ENCODE measurements at places on chromosomes 1 and 21. TPM values are rescaled to one million over a fixed set of nuclear protein-coding genes. Genes with fewer than 3 reads are reported as not detected.

Gene KCND3
- 0.04 TPM for total RNA-seq

Gene SLC30A7
- 9.1 TPM for total RNA-seq

Gene CELF3
- total RNA-seq, result not detected

Gene FCAMR
- not detected for total RNA-seq

Gene TMEM61
- total RNA-seq, result 0.34 TPM

Gene SH3D21
- 2.1 TPM for total RNA-seq

Gene KRTAP6-1
- total RNA-seq, result not detected

Gene LCA5L
- total RNA-seq, result 0.97 TPM

Gene AMPD1
- total RNA-seq, result not detected

Gene BPNT1
- 20.7 TPM for total RNA-seq

Gene BEND5
- total RNA-seq, result not detected

Gene UQCRHL
- 7.0 TPM for total RNA-seq

Gene CD1E
- not detected for total RNA-seq

Gene FCGR2B
- not detected for total RNA-seq

Gene NPHS2
- total RNA-seq, result not detected

Gene A3GALT2
- total RNA-seq, result not detected

Gene CNR2
- total RNA-seq, result not detected

Gene NBPF4
- 0.13 TPM for total RNA-seq

Gene EFCAB14
- total RNA-seq, result 27.7 TPM

Gene PLA2G5
- total RNA-seq, result not detected

Gene EXTL1
- total RNA-seq, result not detected

Gene HRNR
- total RNA-seq, result not detected

Gene SPRR2F
- not detected for total RNA-seq

Gene CFH
- 4.3 TPM for total RNA-seq

Gene NCF2
- total RNA-seq, result 2.3 TPM

Gene NR1I3
- not detected for total RNA-seq
